Fibroblast of skin of right quadriceps (primary cell): ENCODE measurements at places on chromosomes 4 and X.

DNA sequence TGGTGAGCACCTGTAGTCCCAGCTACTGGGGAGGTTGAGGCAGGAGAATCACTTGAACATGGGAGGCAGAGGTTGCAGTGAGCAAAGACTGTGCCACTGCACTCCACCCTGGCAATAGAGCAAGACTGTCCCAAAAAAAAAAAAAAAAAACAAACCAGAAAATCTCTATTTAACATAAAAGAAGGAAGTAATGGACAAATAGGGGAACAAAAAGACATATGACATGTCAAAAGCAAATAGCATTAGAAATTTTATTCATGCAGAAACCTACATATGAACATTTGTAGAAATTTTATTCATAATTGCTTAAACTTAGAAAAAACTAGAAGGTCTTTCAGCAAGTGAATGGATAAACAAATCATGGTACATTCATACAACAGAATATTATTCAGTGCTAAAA, 97.1 kb upstream of the SH3RF1 start:
- DNase-seq = no peak

DNA sequence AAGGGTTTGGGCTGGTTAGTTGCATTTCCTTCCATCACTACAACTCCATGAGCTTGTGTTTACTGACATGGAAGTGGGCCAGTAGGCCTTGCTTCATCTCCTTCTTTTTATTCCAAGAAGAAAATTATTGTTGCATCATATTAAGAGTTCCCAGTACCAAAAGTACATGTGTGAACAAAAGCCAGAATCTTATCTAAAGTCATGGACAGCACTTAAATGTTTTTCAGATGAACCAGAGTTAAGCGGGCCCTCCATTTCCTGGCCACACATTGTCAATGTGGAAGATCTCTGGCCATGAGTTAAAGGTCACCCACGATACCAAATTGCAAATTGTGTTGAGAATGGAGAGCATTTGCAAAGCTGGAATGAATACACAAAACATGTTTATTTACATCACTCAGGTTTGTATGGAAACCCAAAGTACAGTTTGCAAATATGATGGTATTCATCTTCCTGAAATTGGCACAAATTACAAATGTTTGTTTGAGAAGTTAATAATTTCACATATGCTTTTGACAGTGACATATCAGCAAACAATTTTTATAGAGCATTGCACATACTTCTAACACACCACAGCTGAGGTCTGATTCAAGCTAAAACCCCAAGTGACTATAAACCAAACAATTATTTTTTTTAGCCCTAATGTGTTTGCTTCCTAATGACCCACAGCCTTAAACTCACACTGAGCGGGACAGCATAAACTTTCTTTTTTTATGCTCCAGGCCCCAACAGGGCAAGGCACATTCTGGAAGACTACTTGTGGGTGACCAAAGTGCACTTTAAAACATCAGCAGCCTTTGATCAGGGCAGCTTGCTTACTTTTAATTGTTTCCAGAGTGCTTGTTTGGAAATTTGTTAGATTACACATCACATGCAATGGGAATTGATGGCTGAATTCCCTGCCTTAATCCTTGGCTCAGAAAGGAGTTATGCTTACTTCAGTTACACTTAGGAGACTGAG, 502.9 kb upstream of the SLIT2 start:
- peak; percentile 82 for DNase-seq

GRCh38 chr4:159071178-159071968, 31.5 kb upstream of the RAPGEF2 start:
- peak; percentile 82 for DNase-seq

GRCh38 chr4:5826437-5827107, 66.3 kb downstream of the CRMP1 start:
- DNase-seq = no peak

GRCh38 chr4:113584407-113585150, 177.0 kb downstream of the CAMK2D start:
- peak; percentile 86 for DNase-seq

DNA sequence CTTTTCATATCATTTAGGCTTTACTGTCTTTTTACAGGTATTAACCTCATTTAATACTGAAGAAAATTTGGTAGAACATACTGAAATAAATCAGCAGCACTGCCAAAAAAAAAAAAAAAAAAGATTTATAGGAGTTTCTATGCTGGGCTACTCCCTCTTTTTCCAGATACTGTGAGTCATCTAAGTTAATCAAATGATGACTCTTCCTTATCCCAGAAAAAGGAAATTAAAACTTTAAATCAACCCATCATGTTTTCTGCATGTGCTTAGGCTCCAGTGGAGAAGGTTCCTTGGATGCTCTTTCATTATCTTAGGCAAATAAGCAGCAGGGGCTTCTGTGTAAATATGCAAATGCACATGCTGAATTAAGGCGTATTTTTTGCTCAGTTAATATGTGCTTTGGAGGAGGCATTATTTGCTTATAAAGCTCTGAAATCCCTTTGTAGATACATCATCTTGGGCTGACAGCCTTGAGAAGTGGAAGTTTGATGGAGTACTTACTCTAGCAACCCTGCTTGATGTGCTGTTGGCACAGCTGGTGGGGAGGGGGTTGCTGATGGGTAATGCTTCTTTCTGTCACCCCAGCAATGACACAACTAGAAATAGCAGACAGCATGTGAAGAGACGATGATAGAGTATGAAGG, 136.1 kb downstream of the C4orf33 start:
- no peak for DNase-seq

DNA sequence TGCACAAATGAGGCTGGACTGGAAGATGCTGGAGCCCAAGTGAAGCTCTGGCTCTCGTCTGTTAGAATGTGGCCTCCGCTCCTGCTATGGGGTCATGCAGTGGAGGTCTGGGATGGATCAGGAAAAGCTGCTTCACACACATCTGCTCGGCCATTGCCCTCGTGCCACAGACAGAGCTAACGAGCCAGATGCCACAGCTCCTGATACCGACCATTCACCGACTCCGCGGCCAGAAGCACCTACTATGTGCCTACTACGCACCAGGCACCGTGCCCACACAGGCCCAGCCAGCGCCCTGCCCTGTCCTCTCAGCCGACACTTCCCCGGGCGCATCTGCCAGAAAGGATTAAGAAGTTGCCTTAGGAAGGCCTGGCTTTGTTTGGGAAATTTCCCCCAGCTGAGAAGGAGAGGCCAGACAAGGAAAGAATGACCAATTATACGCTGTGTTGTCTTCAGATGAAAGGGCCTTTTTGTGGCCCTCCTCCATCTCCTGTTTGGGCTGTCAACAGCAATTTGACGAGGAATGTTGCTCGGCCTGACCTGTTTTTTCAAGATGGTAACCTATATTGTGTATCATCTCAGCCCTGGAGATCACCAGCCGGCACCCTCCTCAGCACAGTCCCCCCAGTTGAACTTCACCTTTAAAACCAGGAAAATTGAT, 34.3 kb downstream of the HMX1 start:
- DNase-seq = no peak

GRCh38 chrX:107549504-107549903, 78.8 kb upstream of the PRPS1 start:
- no peak for DNase-seq

DNA sequence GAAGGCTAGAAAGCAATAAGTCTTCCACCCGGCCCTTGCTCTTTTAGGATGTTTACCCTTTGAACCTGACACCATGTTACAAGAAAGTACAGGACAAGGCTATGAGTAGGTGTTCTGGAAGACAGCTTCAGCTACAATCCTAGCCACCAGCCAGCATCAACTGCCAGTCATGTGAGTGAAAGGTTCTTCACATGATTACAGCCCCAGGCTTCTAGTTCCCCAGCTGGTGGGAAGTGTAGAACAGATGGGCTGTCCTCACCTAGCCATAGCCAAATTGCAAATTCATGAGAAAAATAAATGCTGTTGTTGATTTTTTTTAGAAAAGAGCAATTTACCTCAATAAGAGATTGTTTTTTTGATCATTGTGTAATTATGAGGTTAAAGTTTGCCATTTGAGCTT, 60.8 kb downstream of the GRXCR1 start:
- DNase-seq = no peak

GRCh38 chr4:186772936-186773487, 49.4 kb upstream of the FAT1 start:
- peak; percentile 18 for DNase-seq

DNA sequence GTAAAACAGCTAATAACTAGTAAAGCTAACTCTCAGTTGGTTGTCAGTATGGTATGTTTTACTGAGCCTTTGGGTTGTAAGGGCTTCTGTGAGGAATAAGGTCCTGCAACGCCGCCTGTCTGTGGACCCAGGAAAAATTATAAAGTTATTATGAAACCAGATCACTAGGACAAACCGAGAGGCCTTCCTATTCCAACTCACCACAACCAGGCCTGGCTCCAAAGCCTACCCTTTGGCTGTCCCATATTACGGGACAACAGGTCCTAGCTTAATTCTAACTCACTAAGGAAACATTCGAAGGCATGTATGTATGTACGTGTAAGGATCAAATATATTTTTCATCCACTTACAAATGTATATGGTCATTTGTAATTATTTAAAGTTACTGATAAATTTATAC, 1.4 kb downstream of the ANKRD17 start:
- peak; percentile 81 for DNase-seq

DNA sequence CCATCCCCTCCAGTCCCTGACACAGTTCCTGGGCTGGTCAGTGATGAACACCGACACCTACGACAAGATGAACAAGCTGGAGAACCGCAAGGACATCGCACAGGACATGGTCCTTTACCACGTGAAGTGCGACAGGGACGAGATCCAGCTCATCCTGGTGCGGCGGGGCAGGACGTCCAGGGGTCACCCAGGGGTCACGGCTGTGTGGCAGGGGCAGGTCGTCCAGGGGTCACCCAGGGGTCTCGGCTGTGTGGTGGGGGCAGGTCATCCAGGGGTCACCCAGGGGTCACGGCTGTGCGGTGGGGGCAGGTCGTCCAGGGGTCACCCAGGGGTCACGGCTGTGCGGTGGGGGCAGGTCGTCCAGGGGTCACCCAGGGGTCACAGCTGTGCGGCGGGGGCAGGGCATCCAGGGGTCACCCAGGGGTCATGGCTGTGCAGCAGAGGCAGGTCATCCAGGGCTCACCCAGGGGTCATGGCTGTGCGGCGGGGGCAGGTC, 16.7 kb downstream of the ATP5ME start:
- no peak for DNase-seq

GRCh38 chr4:48899950-48900349, 6.6 kb downstream of the OCIAD2 start:
- DNase-seq = peak; percentile 51

- DNase-seq = peak; percentile 92
Observed at GRCh38 chr4:1712216-1713002, at the start of gene SLBP. Gene SLBP (minus strand): TSS chr4:1712319. CDS start chr4:1712188, 131 bp downstream.

- peak; percentile 33 for DNase-seq
Observed at GRCh38 chr4:134540588-134540987, 339.0 kb upstream of the PABPC4L start.

GRCh38 chrX:9207142-9207541, 173.2 kb upstream of the FAM9B start:
- DNase-seq = no peak

- DNase-seq = no peak
Observed at GRCh38 chr4:45370408-45370807, 644.1 kb upstream of the GNPDA2 start.

DNA sequence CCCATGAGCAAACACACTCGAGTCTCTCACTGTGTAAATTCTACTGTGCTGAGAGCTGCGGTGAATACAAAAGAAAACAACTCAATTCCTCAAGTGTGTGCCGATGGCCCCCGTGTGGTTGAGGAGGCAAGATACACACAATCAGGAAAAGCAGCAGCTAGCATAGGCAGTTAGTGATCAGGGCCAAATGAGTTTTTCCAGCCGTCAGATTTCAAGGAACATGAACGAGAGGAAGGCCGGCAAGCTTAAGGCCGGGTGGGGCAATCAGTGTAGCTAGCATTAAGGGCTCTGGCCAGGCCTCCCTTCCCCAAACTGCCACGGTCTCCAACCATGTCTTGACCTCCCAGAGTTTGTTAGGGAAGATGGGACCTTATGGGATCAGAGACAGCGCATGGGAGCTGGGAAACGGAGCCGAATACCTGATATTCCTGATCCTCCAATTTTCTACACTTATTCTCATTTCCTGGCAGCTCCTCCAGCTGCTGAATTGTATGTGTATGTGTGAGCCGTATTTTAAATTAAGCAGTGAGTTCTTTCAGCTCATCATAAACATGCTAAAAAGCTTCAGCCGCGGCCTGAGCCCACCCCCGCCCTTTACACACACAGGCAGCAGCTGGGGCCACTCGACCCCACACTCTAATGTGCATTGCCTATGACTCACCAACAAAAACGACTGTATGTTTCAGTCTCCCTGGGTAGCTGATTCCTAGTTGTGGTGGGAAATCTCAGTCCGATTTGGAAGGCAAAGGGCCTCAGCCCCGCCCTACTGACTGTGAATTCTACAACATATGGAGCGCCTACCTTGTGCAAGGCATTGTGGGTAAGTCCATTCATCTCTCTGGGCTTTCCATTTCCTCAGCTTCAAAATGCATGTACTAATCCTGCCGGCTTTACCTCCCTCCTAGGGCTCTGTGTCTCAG, 59.9 kb downstream of the RTL9 start:
- peak; percentile 85 for DNase-seq

DNA sequence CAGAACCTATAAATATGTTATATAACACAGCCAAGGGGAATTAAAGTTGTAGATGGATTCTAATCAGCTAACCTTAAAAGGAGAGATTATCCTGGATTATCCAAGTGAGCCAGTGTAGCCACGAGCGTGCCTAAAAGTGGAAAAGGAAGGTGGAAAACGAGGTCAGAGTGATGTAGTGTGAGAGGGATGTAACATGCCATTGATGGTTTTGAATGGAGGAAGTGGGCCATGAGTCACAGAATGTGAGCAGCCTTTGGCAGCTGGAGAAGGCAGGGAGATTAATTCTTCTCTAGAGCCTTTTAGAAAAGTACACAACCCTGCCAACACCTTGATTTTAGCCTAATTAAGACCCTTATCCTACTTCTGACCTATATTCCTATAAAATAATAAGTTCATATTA, 149.1 kb downstream of the SLC39A8 start:
- DNase-seq = peak; percentile 2

GRCh38 chr4:45663003-45663402, 460.9 kb downstream of the GABRG1 start:
- DNase-seq = peak; percentile 60

DNA sequence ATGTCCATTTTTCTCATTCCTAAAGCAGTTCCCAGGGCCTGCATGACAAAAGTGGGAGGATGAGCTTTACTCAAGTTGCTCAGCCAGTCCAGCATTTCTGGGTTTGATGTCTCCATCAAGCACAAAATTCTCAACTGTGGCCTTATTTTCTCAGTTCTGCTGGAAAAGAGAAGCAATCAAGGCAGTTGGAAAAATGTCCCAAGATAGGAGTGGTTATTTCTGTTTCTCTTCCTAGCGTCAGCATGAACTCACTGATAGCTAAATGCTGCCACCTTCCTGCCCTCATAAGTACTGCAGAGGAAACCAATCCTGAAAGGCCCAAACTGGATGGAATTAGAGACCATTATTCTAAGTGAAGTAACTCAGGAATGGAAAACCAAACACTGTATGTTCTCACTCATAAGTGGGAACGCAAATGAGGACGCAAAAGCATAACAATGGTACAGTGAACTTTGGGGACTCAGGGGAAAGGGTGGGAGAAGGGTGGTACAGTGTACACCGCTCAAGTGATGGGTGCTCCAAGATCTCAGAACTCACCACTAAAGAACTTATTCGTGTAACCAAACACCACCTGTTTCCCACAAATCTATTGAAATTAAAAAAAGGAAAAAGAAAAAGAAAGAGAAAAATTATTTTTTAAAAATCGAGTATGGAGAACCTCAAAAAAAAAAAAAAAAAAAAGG, 29.6 kb downstream of the ADH7 start:
- DNase-seq = peak; percentile 70
